ENCODE measurements at places on chromosomes 2 and 18.

DNA sequence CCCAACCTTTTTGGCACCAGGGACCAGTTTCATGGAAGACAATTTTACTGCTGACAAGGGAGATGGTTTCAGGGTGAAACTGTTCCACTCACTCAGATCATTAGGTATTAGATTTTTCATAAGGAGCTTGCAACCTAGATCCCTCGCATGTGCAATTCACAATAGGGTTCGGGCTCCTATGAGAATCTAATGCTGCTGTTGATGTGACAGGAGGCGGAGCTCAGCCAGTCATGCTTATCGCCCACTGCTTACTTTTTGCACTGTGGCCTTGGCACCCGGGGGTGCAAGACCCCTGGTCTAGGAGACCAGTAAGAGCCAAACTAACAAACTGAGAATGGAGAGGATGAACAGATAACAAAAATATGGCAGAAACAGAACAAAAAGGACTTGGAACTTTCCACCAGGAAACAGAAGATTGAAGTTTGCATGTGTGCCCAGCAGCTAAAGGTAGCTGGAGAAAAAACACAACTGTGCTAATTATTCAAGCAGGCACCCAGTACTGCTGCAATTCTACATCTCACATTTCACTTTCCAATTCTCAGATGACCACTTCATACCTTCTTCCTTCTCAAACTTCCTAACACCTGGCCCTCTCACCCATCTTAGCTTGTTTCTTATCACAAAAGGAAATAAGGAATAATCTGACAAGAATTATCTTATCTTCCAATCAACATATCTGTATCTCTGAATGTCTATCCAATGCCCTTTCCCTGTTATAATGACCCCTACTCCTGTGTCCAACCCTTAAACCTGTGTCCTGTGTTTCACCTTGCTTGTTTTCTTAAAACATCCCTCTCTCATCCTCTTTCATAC is 24.8 kb downstream of the SP3 start:
- no peak for DNase-seq

GRCh38 chr2:69459936-69460335 is 22.7 kb upstream of the NFU1 start:
- DNase-seq: no peak

- no peak for DNase-seq
Observed at GRCh38 chr2:67948506-67948905, 114.3 kb downstream of the C1D start.

GRCh38 chr2:188142636-188143295 is 148.9 kb upstream of the GULP1 start:
- no peak for DNase-seq

DNA sequence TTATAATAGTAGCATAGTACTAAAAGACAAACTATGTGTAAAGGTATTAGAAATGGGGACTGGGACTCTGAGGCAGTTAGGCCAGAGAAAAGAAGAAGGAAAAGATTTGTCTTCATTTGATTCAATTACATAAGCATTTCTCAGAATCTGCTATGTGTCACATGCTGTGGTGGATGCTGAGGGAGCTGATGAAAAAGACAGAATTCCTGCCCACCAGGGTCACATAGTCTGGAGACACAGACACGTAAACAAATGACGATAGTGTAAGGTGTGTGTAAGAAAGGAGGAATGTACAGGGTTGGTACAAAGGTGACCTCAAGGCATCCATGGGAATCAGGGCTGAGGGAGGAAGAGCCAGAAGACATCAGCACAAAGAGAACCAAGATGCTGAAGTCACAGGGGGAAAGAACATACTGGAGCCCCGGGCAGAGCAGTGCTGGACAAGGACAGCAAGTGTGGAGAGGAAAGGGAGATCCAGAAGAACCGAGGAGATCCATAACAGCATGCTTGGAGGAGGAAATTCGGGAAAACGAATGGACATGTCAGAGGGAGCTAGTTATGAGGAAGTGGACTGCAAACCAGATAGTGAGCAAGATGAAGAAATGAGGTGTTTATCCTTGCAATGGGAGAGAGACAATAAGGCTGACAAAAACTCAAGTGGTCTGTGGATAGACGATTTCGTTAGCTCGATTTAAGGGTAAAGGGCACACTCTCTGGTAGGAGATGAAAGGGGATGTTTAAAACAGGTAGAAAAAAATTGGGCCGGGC is 1.2 kb upstream of the MAPRE3 start:
- DNase-seq: no peak

All from BE2C (cell line).